ENCODE measurements at places on chromosomes 7 and 10.

DNA sequence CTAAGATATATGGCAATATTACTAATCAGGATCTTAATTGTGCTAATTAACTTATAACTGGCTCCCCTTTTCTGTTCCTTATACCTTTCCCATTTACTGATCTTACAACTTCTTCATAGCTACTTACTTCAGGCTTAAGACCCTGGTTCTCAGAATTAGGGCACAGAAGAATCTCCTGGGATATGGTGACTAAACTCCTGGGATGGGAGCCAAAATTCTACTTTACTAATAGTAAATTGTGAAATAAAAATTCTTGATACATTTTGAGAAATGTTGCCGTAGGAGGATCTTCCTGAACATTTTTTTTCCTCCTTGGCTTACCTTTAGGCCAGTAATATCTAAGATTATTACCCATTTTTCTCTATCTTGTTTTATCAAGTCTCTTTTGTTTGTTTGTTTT, 309.5 kb downstream of the ATRNL1 start:
- DNase-seq, result no peak

- DNase-seq, result no peak
Observed at GRCh38 chr10:62502995-62503613, 128.9 kb downstream of the ZNF365 start.

GRCh38 chr7:82210416-82211184, 233.0 kb downstream of the CACNA2D1 start:
- DNase-seq, result no peak

GRCh38 chr10:117536072-117536865, 6.3 kb upstream of the EMX2 start:
- DNase-seq, result no peak

DNA sequence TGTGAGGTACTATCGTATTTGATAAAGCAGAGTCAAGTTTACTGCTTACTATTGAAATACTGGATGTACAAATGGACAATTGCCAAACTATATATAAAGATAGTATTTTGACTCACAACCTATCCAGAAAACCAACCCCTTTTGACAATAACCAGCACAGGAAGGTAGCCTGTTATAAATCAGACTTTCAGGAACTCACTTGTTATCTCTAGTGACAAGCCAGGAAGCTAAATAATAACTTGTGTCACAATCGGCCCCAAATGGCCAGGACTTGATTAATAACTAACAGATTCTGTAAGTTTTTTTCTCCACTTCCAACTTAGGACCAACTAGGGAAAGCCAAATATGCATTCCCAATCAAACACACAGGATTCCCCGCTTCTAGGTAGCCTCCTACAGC, 38.8 kb upstream of the SLC35G1 start:
- DNase-seq, result no peak

- DNase-seq, result no peak
Observed at GRCh38 chr7:33685981-33686683, 219.2 kb upstream of the BMPER start.

DNA sequence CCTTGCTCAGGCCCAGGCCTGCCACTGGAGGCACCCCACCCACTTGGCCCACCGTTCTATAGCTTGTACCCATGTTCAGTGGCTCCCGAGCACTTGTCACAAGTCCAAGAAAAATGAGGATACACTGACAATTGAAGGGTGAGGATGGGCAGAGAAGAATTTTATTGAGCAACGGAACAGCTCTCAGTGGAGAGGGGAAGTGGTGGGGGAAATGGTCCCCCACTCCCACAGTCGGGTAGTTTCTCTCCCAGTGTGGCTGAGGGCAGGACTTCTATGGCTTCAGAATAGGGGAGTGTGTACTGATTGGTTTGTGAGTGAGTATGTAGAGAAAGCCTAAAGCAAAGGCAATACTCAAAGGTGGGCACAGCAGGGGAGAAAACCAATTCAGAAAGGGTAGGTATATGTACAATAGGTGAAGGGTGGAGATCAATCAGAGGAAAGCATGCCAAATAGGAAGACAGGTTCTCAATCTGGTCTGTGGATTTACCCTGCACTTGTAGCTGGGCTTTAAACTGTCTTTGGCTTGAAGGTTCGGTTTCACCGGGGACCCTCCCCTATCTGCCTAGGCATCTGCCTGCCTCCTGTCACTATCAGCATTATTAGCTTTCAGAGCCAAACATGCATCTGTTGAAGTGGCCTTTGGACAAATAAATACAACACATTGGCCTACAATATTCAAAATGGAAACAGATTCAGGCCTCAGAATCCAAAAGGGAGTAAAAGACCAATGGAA, 8.9 kb upstream of the TSPAN13 start:
- no peak for DNase-seq
